Retinal pigment epithelial cell (primary cell): ENCODE measurements at places on chromosomes 5 and 9.

DNA sequence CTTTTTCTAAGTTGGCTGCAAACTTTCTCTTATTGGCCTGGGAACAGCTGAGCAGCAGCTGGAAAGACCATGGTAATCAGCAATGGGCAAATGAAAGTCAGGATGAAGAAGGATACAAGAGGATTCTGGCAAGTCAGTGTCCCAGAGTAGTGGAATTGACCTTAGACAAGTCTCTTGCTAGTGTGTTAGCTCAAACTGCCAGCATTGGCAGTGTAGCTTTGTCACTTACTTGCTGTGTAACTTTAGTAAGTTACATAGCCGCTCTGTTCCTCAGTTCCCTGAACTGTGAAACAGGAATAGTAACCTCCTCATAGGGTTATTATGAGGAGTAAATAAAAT, 3.6 kb downstream of the ALDH1A1 start:
- DNase-seq = no peak

DNA sequence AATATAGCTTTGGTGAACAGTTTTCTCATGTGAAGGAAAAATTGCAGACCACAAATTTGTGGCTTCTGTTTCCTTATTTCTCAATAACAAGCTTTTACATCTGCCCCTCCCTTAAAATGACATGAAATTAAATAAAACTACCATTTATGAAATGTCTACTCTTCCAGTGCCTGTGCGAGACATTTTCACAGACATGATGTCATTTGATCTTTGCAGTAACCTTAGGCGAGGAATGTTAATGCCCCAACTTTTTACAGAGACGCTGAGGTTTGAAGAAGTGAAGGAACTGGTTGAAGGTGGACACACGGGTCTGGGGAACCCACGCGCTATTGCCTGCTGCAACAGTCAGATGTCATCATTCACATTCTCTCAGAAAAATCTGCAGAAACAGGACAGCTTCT, 61.5 kb downstream of the OSTF1 start:
- no peak for DNase-seq

DNA sequence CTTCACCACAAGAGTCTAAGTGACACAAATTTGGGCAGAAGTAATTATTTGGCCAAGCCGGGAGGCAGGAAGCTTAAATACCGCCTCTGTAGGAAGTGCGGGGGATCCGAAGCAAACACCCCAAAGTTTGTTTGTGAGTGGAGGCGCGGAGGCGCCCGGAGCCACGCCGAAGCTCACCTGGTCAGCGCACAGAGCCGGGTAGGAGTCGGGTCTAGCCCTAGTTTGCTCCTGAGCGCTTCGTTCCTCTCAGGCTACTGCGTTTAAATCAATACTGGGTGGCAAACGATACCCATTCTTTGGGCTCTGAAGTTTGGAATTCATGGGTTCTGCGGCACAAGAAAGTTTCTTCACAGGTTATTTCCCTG, 855 bp downstream of the MCC start:
- no peak for DNase-seq

GRCh38 chr9:137478962-137479861, 20.1 kb upstream of the NSMF start:
- DNase-seq = no peak

DNA sequence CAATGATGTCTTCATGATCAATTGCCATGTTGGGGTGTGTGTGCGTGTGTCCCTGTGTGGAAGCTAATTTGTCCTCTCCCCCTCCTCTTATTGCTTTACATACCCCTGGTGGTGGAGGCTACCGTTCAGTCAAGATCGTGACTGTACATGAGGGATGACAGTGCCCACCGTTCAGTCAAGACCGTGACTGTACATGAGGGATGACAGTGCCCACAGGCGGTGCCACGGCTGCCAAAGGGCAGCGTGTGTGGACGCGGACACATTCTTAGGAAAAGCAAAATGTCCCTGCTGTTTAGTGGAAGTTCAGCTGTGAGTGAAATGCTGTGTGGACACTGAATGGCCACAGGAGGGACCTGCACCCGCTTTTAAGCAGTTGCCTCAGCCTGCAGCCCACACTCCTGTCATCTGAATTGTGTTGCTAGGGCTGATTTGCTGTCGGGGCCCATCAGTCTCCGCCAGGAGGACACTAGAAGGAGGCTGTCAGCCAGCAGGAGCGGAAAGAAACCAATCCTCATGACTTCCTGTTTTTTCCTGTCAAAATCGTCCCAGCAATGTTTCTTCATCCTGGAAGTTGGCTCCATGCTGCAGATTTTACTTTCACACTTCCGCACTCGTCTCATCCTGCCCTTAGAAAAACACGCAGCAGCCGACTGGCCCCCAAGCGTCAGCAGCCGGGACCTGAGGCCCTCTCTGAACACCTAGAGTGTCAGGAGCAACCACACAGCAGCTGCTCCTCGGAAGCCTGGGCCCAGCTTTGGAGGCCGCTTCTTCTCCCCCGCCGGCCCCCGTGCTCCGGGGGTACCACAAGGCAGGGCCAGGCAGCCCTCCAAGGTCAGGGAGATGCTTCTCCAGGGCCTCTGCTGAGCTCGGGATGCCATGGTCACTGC, 9.1 kb downstream of the OR2V1 start:
- DNase-seq = no peak

DNA sequence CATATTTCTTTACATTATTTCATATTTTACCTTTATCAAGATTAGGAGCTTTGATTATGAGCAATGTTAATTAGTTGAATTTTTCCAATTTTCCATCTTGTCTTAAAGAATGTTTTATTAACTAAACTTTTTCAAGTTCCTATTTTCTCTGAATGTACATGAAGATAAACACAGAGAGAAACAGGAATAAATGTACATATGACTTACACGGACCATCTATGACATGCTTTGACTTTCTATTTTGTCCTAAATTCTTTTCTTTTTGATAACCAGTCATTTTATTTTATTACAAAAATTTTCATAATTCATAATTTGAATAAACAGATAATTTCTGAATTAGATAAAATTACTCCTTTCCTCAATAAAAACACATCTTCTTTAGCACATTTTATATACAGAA, 1038.8 kb upstream of the ARRDC3 start:
- no peak for DNase-seq

DNA sequence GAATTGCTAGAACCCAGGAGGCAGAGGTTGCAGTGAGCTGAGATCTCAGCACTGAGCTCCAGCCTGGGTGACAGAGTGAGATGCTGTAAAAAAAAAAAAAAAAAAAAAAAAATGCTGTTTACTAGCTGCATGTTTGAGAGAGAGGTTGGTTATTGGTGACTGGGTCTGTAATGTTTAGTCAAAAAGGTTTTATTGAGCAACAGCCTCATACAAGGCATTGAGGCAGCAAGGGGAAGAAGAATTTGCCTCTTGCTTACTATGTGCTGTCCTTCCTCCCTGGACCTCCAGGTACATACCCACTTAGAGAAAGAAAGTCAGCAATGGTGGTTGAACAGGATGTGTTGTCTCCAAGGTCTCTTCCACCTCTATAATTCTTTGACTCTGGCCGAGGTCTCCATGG, 140.7 kb upstream of the SPRY4 start:
- no peak for DNase-seq

DNA sequence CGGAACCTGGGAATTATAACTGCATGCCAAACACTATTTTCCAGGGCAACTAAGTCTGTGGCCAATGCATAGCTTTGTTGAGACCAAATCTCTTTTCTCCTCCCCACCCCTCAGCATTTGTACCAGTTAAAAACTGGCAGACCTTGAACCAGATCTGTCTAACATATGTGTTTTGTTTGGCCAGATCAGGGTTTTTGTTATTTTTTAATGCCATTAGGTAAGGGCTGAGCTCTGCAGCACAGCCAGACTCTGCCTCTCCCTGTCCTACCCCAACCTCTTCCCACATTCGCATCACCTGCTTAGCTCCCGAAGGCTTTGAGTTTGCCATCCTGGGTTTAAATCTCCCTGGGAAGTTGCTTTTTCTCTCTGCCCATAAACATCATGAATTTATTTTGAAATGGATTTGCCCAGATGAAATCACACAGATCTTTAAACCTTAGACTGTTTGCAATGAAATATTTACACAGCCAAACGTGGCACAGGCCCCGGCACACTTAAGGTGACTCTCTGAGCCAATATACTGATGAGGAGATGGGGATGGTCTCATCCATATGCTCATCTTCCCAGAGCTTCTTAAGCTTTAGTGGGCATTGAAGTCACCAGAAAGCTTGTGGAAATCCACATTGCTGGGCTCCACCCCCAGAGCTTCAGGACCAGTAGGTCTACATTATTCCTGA, 54.0 kb upstream of the ALDH1B1 start:
- DNase-seq = no peak

DNA sequence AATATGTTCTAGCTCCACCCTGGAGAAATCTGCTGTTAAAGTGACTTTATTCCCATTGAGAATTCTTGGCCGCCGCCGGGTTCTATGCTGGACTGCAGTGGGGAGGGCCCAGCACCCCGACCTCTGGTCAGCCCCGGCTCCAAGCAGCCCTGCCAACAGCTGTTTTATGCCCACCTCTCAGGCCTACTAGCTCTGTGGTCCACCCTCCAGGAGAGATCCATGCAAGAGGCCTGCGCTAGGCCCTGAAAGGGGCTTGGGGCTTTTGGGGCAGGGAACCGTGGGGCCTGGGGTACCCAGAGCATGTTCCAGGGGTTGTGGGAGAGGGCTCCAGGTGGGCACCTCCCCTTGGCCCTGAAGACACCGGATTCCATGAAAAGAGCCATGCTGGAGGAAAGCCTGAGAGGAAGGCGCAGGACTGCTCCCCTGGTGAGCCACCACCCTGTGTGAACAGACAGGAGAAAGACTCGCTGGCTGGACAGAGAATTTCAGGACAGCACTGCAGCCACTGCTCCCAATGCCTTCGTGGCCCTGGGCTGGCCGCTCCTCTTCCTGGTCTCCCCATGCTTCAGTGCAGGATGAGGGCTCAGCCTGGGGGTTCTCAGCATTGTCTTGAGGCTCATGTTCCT, 44.6 kb upstream of the RUFY1 start:
- no peak for DNase-seq

GRCh38 chr9:131537946-131538345, 6.9 kb upstream of the UCK1 start:
- no peak for DNase-seq

DNA sequence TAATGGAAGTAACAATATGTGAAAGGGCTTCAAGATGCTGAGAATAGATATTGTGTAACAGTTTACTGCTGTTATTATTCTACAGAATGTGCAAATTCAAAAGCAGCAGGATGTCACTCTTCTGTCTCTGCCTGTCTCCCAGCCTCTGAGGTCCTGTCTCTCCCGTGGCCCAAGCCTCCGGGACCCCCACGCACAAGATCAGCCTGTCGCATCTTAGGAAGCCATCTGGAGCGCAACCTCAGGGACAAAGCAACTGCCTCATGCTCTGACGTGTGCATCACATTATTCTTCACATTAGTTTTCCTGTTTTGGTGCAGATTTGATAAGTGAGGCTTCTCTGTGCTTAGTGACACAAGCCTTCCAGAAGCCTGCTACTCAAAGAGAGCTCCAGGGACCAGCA, 46.5 kb upstream of the C9orf72 start:
- no peak for DNase-seq
